ENCODE measurements at places on chromosomes 5 and 9. TPM values are rescaled to one million over a fixed set of nuclear protein-coding genes. Genes with fewer than 3 reads are reported as not detected.

- no peak for DNase-seq
These were observed 41.9 kb downstream of the TNFAIP8 start for GRCh38 chr5:119397518-119398380.

- DNase-seq = no peak
These were observed 48.0 kb downstream of the IPO11 start for GRCh38 chr5:62460578-62460983.

DNA sequence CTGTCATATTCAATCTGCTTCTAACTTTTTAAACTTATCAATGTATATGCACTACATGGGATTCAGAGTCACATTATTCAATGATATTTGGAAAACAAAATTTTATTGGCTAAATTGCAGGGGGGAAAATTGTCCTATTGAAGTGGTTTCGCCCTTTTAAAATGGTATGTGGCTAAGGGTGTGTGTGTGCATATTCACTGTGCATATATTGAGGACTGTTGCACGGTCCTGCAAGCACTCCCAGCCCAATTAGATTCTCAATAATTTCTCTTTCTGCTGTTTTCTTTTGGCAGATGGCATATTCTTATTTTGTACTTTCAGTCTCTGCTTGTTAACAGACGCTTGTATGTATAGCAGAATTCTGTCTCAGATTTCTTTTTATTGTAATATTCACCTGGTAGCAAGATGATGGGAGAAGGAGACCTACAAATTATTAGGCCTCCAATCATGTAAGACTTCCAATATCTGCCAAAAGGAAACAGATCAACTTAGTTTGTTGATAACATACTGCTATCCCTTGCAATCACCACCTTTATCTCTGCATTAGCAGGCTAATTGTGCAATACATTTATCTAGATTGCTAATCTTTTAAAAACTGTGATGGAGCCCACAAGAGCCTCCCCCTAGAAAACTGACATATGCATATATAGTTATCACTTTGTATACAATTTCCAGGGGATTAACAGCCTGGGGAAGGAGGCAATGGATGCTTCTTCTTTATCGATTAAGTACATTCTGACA lies 411.5 kb downstream of the PLK2 start:
- no peak for DNase-seq

Gene SLC36A2
- not detected for total RNA-seq

Gene IFNA2
- not detected for total RNA-seq

GRCh38 chr5:148820461-148821395 lies 5.7 kb upstream of the ADRB2 start:
- DNase-seq = no peak

GRCh38 chr9:106992186-106992585 lies 129.2 kb downstream of the ZNF462 start:
- no peak for DNase-seq

Gene FOXD4L6
- 0.51 TPM for total RNA-seq

Gene CORO2A
- total RNA-seq = 2.8 TPM

- no peak for DNase-seq
These were observed 48.1 kb downstream of the PRELID2 start for GRCh38 chr5:145787001-145787400.

- DNase-seq = no peak
These were observed 16.5 kb downstream of the SH3TC2 start for GRCh38 chr5:149046196-149046829.

GRCh38 chr5:138737494-138738265 lies 15.5 kb upstream of the CTNNA1 start:
- DNase-seq = no peak

GRCh38 chr5:57987552-57987951 lies 472.3 kb downstream of the PLK2 start:
- no peak for DNase-seq

- no peak for DNase-seq
These were observed 514.9 kb upstream of the ARRDC3 start for GRCh38 chr5:91898019-91898418.

- no peak for DNase-seq
These were observed 49.9 kb upstream of the JMY start for GRCh38 chr5:79186021-79186420.

- DNase-seq = no peak
These were observed 10.0 kb downstream of the DNAJB5 start for GRCh38 chr9:34999576-34999975.

DNA sequence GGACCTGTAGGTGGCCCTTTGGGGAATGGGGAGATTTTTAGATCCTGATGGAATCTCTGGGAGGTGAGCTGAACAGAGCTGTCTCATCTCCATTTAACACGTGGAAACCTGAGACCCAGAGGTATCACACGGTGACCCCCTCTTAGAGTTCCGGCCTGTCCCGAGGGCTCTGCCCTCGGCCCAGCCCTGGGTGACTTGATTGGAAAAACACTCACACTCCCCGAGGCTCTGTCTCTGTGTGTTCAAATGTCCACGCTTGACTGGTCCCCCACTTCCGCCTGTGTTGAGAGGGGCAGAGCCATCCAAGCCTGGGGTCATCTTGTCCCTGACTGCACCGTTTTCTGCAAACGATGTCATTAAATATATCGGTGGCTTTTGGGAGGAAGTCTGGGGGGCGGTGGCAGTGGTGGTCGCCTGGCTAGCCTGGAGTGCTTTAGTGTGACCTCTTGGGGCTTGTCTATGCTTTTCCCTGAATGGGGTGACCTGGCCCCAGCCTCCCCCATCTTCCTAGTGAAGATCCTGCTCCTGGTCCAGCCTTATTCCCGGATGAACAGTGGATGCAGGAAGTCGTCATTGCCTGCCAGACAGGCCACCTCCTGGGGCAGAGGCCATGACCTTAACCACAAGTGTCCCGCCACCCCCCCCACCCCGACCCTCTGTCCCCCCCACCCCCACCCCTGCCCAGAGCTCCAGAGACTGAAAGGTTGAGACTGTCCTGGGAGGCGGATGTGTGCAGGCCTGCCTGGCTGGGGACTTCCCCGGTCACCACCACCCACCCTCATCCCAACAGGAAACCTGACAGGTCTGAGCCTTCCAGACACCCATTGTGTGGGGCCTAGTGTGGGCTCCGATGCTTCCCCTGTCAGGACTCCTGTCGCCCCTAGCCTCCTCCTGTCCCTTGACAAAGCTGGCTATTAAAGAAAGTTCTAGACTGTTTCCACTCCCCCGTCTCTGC lies 5.3 kb upstream of the DAB2IP start:
- DNase-seq = no peak

- no peak for DNase-seq
These were observed 14.4 kb downstream of the CKMT2 start for GRCh38 chr5:81247441-81247972.

GRCh38 chr9:17422994-17423680 lies 155.7 kb upstream of the SH3GL2 start:
- DNase-seq = no peak

- DNase-seq = no peak
These were observed 442.4 kb upstream of the ZNF462 start for GRCh38 chr9:106420511-106420944.

All from uterus (tissue), 4 donors.